Activated CD4-positive, alpha-beta T cell treated with anti-CD3 and anti-CD28 coated beads for 4 hours (primary cell): ENCODE measurements at places on chromosomes 3 and 15.

GRCh38 chr15:39564972-39565665 is 15.8 kb upstream of the THBS1 start:
- no peak for DNase-seq

DNA sequence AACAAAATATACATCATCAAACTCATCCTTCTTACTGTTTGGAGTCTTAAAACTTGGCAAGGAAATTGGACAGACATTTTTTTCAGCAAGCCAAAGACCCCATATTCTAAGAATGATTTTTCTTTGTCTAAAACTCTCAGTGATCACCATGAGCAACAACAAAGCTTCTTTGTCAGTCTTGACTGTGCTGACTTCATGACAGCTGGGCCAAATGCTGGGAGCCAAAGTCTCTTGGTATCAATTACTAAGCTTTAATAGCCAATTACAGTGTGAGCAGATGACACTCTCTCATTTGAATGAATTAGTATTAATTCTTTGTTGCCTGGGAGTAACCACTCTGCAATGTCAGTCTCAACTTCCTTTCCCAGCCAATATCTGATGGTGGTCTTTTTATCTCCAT is 48.1 kb upstream of the GK5 start:
- no peak for DNase-seq

DNA sequence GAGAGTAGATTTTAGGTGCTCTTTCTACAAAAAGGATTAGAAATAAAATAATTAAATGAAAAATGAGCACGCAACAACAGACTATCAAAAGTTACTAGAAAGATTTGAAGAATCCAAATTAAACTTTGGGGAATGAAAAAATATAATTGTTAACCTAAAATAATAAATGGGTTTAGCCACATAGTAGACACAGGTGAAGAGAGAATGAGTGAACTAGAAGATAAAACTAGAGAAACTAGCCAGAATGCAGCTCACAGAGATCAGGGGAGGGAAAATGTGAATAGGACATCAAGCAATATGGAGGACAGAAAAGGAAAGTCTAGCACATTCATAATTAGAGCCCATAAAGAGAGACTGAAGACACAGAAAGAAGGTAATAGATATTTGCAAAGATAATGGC is 310.7 kb upstream of the WNT5A start:
- DNase-seq, result no peak

DNA sequence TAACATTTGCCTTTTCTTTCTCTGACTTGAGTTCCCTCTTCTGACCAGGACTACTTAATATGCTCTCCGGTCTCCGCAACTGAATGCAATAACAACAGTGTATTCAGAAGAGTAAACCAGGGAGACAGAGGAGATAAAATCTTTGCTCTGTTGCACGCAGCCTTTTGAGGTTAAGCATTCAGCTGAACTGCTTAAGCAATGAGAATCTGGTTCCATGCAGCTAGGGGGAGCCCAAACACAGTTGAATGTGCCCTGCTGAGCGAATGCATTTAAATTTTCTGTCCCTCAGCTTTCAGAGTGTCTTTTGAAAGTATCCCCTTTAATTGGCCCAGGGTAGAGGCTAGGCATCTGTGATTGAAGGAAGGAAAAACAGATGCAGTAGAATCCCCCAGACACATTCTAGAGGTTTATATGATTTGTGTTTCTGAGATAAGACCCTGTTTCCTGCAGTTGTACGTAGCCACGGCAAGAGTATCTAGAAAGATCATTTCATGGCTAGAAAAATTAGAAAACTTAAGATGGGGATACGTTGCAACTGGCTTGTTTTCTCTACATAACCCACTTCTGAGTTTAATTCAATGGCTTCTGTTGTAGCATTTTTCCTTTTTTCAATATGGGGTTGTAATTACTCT is 309.6 kb downstream of the TUSC7 start:
- DNase-seq, result no peak

DNA sequence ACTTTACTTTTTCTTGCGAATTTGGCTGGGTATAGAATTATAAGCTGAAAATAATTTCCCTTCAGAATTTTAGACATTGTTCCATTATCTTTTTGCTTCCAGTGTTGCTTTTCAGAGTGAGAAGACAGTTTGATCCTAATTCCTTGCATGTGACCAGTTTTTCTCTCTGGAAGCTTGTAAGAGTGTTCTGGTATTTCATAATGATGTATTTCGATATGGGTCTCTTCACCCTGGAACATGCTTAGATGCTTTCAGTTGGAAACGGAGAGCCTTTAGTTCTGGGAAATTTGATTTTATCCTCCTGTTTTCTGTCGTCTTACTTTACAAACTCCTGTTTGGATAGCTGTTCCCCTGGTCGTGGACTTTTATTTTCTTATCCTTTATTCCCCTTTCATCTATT is 13.9 kb downstream of the ALPK3 start:
- DNase-seq, result no peak

DNA sequence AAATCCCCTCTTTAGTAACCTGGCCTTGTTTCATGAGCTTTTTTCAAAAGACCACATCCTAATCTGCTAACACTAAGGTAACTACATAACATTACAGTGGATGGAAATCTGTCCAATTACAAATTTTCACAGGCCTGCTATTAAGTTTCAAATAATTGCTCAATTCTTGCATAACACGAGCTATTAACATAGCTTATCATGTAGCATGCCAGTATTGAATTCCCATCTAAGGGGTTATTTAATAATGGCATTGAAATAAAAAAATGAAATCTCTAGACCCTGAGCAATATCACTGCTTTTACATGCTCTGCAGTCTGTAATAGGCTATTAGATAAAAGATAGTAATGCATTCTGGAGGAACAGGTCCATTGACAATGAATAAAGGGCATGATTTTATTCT is 748.3 kb upstream of the NECTIN3 start:
- DNase-seq, result no peak

- DNase-seq, result peak; percentile 43
Observed at GRCh38 chr3:4492208-4493013, 737 bp upstream of the ITPR1 start.

GRCh38 chr3:89405176-89405575 is 297.8 kb downstream of the EPHA3 start:
- DNase-seq, result no peak

- no peak for DNase-seq
Observed at GRCh38 chr15:71505962-71506361, 304.4 kb upstream of the NR2E3 start.

DNA sequence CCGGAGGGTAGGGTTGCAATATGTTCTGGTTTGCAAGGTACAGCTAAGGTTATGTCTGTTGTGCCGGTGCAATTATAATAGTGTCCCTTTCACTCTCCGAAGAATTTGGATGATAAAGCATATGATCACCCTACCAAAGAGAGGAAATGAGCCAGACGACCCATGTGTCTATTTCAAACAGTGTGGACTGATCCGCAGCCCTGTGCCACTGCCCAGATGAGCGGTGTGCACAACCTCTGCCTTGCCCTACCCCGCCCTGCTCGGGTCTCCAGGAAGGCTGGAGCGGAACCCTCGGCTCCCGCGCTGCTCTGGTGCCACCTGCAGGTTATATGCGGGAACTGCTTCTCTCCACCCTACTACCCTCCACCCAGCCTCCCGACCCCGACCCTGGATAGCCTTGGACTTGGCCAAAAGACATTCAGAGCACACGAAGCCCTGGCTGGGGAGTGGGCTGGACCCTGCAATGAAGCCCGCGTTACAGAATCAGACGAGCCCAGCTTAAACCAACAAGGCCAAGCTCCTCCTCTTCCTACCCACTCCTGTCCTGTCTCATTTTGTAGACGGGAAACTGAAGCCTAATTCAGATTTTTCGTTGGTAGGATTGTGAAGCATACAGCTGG is 68.4 kb upstream of the CHRNB4 start:
- peak; percentile 60 for DNase-seq

GRCh38 chr3:82281205-82281604 is 519.8 kb upstream of the GBE1 start:
- no peak for DNase-seq

GRCh38 chr3:46607603-46608028 is 4.7 kb upstream of the FAM240A start:
- no peak for DNase-seq

DNA sequence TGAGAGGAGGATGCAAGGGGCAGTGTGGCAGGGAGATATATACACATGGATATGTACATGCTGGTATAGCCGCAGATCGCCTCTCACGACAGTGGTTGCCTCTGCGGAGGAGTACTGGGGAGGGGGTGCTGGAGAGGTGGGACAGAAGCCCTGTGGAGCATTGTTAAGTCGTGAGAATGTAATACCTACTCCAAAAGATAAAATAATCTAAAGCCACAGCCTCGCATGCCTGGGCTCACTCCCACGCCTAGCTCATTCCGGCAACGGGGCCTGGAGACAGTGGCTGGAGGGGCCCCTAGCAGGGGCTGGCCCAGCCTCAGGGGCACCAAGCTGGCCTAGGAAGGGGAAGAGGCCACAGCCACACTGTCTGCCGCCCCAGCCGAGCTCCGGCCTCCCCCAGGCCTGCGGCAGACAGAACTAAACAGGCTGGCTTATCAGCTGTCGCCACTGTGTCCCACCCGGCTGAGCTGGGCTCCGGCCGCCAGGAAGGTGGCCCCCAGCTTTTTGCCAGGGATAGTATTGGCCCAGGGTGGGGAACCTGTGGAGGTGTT is 65.1 kb upstream of the LCTL start:
- DNase-seq, result no peak

DNA sequence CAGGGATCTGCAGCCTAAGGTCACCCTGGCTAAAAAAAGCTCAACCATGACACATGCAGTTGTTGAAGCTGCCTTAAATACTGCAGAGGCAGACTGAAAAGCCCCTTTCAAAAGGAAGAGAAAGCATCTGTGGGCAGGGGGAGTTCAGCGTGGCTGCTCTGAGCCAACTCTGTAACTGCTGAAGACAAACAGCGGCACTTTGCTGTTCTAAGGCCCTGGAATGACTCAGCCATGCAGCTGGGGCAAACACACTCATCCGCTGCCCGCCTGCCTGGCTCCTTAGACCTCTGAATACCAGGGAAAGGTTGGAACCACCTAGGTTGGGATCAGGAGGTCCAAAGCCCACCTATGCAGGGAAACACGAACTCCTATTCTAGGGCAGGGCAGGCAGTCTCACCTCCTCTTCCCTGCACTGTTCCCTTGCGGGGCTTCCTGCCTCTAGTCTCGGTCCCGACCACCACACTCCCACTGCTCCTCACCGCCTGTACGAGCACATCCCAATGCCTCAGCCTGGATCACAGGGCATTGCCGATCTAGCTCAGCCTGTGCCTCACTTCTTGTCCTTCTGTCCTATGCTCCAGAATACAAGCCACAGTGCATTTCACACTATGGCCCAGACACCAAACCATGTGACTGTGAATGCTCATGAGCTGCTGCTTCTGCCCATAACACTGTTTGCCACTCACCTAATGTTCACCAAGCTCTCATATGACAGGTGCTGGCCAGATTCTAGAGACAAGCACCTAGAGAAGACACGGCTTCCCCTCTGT is 6.6 kb upstream of the MUSTN1 start:
- DNase-seq, result no peak

DNA sequence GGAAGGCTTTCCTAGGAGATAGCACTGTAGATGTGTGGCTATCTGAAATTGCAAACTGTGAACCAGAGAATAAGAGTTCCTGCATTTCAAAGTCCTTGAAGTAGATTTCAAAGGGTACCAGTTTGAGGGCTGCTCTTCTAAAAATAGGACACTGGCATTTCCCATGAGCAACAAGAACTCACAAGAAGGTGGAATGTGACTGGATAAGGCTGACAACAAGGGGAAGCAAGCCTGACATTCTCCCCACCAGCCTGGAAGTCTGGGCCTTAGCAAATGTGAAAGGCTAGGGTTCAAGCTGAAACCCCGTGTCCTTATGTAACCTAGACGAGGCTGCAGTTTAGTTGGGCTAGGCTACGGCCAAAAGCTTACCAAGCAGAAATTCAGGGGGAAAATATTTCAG is 18.7 kb upstream of the TJP1 start:
- no peak for DNase-seq

- DNase-seq, result no peak
Observed at GRCh38 chr15:71424765-71425164, 309.5 kb downstream of the THSD4 start.

GRCh38 chr3:149489060-149489690 is 14.7 kb downstream of the TM4SF4 start:
- no peak for DNase-seq

DNA sequence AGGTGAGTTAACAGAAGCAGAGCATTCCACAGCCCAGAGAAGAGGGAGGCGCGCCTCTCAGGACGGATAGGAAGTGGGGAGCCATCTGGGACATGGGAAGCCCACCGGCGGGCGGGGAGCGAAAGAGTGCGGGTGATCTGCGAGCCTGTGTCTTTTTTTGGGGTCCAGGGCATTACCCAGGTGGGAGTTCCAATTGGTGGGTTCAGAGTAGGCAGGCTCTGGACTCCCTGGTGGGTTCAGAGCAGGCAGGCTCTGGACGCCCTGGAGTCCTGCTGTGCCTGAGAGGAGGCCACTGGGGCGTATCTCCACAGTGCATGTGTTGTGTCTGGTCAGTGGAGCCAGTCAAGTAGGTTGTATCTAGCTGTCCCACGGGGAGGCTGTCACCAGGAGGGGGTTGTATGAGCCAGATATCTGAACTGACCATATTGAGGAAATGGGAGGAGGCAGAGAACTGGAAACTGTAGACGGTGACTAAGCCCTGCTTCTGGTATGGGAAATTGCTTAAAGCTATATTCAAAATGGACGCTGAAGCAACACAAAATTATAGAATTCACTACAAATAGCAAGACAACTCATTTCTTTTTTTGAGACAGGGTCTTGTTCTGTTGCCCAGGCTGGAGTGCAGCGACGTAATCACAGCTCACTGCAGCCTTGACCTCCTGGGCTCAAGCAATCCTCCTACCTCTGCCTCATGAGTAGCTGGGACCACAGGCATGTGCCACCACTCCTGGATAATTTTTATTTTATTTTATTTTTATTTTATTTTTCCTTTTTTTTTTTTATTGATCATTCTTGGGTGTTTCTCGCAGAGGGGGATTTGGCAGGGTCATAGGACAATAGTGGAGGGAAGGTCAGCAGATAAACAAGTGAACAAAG is 34.5 kb upstream of the CHST2 start:
- DNase-seq, result no peak

DNA sequence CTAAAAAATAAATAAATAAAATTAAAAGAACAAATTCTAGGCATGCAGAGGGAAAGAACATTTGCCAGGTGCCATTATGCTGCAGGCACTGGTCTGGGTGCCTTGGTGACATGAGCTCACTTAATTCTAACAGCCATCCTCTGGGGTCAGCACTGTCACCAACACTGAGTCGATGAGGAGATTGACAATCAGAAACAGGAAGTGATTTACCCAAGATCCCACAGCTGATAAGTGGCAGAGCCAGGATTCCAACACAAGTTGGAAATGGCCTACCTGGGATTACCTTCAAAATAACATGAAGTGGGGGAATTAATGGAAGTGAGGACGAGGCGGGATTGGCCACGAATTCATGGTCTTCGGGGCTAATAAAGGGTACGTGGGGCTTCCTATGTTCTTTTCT is 3.6 kb downstream of the PLIN1 start:
- DNase-seq, result no peak

DNA sequence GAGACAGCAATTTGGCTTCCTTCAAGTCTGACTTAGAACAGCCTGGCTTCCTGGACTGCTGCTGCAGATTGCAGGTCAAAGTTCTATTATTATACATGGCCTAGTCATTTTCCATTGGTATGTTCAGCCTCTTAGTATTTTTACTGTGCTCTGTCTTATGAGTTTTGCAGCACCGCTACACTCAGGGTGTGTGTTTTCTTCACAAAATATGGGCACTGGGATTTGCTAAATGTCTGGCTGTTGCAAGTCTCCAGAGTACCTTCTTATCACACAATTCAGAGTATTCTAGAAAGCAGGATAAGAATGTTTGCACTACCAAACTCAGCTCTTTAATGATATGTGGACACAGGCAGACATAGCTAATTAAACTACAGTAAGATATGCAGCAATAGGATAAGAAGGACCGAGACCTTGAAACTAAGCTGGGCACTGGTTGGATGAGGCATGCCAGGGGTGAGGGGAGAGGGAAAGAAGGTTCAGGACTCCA is 203.0 kb upstream of the PDZRN3 start:
- no peak for DNase-seq
